ENCODE measurements at places on chromosomes 5 and 9.

DNA sequence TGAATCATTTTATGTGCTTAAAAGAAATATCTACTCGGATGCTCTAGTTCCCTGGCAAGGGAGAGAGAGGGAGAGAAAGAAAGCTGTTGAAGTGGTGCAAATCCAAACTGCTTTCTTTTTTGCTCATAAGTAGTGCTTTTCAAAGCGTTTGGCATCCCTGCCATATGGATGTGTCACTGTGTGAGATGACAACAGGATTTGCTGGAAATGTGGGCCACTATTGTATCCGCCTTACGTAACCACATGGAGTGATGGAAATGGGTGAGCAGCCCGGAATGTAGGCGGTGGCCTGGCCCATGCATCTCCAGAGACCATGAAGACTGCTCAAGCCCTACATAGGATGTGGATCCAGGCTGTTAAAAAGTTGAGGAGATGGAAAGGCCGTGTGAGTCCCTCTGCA lies 30.8 kb downstream of the TJP2 start:
- DNase-seq = no peak

- DNase-seq = no peak
Measured at GRCh38 chr9:124457887-124458431, 7.7 kb downstream of the ADGRD2 start.

DNA sequence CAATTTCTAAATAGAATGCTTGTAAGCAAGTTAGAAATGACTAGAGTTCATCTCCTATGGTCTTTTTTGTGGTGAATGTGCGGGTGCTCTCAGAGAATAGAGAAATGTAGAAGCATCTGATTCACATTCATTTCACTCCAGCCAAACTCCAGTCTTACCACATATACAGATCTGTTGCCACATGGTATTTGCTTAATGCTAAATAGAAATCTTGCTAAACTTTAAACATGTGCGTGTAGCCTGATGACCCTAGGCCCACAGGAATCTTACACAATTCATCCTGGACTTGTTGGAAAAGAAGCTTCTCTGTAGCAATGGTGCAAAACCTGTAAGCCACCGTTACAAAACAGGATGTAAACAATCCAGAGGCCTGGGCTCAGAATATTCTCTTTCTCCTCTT lies 135.2 kb downstream of the PCSK1 start:
- peak; percentile 98 for DNase-seq

DNA sequence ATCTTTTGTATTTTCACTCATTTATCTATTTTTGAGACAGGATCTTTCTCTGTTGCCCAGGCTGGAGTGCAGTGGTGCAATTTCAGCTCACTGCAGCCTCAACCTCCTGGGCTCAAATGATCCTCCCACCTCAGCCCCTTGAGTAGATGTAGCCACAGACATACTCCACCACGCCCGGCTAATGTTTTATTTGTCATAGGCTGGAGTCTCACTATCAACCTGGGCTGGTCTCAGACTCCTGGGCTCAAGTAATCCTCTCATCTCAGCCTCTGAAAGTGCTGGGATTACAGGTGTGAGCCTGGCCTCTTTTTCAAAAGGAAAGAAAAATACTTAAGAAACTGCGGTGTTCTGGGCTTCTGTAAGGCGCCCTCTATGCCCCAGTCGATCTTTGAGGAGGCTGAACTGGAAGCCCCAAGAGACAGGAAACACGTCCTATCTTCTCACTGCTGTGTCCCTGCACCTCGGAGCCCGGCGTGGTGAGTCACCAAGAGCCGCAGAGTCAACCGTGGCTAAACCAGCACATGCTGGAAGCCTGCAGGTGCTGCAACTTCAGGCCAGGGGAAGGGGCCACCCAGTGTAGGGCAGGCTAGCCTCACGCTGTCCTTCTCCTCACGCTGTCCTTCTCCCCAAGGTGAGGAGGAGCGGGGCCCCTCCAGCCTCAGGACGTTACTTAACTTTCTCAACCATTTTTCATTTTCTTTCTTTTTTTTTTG lies 15.2 kb upstream of the LHX3 start:
- no peak for DNase-seq

DNA sequence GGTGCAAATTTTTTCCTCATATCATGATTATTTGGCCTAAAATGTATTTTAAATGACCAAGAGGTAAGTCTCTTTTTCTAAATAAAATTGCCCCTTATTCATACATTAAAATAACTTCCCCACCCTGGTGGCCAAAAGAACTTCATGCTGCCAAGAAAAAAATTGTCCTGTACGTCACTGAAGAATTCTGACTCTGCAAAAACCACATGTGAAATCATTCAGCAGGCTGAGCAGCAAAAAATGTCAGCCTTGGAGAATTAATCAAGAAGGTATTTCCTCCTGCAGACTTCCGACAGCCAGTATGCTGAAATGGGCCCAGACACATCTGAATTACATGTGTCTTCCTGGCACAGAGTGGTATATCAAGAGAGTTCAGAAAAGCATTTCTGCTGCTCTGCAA lies 94.6 kb upstream of the HMHB1 start:
- DNase-seq = peak; percentile 79

- no peak for DNase-seq
Measured at GRCh38 chr5:72126796-72127195, 19.5 kb downstream of the MAP1B start.

DNA sequence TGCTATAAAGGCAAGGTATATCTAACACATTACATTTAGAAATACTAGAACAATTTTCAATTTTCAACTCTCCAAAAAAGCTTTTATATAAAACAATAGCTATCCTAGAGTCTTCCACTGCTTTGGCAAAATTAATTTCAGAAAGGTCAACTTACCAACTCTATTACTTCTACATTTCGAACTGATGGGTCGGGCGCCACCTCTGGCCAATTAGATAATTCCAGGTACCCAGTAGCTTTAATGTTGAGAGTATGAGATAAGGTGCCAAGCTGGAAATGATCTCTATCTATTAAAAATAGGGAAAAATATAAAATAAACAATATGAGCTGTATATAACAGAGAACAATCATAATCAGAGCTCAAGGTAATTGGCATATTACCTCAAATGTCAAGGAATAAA lies 166.6 kb downstream of the AP3B1 start:
- DNase-seq = no peak

DNA sequence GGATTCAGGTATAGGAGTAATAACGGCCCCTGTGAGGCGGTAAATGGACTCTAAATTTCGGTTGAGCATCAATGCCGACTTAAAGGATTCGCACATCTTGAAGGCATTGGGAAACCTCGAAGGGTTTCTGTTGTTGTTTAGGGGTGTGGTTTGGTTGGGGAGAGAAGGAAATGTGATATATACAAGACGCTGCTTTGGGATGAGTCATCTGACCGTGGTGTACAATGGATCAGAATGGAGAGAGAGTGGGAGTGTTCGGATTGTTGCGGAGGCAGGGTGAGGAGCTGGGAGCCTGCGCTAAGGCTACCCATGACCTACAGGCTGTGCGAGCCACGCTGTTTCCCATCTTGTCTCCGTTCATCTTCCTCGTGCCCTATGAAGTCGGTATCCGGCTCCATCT lies 60.4 kb upstream of the ERCC6L2 start:
- DNase-seq = no peak

GRCh38 chr5:109143031-109143430 lies 266.7 kb downstream of the PJA2 start:
- no peak for DNase-seq

DNA sequence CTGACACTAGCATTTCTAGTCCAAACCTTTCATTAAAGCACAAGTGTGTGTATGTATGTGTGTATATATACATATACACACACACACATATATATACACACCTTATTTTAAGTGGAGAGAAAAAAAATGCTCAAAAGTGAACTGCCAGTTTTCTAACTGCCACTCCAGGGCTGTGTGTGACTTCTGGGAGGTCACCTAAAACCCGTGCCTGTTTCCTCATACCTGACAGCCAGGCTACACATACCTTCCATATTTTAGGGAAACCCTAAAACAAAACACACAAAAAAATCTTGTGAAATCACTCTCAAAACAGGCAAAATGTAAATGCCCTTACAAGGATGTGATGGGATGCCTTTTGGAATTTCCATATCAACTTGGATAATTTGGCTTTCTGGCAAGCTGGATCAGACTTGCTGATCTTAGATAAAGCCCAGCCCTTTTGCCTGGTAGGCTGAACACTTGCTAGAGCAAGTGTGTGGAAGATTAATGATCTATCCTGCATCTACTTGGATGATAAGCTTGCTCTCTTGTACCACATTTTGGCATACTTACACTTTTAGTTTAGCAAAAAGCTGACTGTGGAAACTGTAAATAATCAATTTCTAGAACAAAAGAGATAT lies 127.8 kb downstream of the GNAQ start:
- no peak for DNase-seq

- DNase-seq = no peak
Measured at GRCh38 chr9:31166516-31166915, 1217.9 kb upstream of the ACO1 start.

- DNase-seq = no peak
Measured at GRCh38 chr5:125584140-125584520, 837.7 kb upstream of the ZNF608 start.

DNA sequence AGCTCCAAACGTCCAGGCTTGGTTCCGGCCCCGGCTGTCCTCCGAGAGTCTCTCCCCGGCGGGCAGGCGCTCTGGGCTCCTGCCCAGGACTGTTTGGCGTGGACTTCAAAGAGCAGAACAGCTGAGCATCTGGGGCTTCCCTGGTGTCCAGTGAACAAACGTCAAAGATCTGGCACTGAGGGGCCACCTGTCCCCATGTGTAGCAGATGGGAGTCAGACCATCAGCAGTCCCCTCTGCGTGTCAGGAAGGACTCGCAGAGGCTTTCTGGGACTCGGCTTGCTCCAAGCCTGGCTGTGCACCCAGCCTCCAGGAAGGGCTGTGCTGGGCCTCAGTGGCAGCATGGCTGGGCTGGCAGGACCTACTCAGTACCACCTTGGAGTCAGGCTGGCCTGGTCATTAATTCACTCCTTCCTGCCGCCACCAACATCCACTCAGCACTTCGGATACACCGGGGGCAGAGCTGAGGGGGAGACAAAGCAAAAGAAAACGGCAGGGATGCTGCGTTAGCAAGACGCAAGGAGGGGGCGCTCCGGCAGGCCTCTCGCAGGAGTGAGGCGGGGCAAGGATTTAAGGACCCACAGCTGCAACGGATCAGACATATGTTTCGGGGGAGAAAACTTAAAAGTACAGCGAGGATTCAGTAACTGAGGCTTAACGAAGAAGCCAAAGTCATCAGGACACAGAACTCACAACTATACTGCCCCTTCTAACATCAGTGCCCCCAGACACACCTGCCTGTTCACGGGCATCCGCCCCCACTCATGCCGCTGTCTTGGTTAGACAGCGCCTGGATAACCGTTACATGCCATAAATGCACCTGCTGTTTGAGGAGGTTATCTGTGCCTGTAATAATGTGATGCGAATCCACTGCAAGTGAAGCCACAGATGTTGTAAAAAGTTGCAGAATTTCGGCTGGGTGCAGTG lies 164.5 kb upstream of the PHYKPL start:
- no peak for DNase-seq

DNA sequence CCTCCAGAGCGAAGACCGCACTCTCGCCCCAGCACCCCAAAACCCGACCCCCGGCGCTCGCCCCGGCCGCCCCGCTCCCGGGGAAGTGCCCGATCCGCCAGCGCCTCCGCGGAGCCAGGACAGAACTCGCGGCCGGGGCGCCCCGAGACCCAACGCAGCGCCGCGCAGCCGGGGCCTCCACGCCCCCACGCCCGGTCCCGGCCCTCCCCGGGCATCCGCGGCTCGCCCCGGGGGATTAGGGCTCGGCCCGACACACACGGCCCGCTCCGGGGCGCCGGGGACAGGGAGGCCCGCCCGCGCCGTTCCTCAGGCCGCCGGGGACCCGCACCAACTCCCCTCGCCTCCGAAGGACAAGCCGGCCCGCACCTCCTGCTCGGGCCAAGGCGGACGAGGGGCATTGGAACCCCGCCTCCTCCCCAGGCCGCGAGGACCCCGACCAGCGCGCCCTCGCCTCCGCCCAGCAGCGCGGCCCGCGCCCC lies 544 bp downstream of the FNBP1 start:
- DNase-seq = no peak

DNA sequence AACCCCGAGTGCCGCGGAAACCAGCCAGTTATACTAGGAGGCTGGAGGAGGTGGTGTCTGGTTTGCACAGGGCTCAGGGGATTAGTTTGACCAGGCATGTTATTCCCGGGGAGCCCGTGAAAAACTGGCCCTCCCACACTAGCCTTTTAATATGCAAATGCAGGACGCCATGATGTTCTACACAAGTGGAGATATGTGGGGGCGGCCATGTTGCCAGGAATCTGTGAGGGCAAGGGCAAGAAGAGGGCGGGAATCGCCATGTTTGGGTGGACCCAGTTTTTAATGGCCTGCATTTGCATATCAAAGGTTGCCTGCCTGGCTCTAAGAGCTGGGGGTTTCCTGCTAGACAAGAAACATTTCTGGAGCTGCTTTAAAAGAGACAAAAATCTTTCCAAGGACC lies 940.7 kb downstream of the CDH18 start:
- no peak for DNase-seq

DNA sequence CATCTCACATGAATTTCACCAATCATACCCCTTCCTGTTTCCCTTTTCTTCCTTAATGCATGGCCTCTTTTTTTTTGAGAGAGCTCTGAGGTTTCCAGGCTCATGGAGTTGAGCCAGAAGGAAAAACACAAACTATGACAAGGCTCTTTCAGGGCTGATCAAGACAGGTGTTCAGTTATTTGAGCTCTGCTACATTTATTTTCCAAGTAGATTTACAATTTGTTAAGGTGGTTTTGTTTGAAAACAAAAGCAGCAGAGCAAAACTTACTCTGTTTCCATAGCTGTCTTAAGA lies 62.4 kb upstream of the IL7R start:
- no peak for DNase-seq

- DNase-seq = no peak
Measured at GRCh38 chr9:12968093-12968492, 193.3 kb downstream of the LURAP1L start.

DNA sequence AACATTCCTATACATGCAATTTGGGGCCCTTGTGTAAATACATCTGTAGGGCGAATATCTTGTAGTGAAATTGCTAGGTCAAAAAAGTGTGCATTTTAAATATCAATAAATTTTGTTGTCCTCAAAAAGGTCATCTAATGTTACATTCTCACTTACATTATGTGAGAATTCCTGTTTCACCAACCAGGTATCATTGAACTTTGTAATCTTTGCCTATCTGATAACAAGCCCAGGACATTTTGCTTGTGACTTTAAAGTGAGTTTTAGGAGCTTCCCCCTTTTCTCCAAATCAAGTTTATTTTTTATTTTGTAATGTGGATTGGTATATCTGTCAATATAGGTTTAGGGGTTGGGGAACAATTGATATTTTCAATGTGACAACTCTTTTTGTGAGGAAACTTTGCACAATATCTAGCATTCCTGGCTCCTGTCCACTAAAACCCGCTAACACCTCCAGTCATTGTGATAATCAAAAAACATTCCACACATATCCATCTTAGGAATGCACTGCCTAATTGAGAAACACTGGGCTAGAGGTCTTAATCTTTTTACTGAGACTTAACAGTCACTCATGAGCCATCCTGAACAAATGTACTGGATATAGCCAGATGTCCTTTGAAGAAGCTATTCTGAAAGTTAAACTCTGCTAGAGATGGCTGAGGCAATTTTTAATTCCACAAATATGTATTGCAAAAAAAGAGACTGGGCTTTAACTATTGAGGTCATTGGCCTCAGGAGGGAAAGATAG lies 72.5 kb upstream of the SLC1A1 start:
- DNase-seq = peak; percentile 40

Data from AG04449 (cell line).